HepG2 (cell line): ENCODE measurements at places on chromosomes 12 and 14.

- no peak overlapping the region for H3K4me3 ChIP-seq
- no peak for DNase-seq
- no peak overlapping the region for H3K27ac ChIP-seq
- H3K36me3 ChIP-seq = no peaks in the 10 kb centered on the region
- H3K27me3 ChIP-seq = no peaks in the 10 kb centered on the region
- peaks cover 19% of the 10 kb centered on the region for H3K4me1 ChIP-seq
Measured at GRCh38 chr12:104218935-104219334, 3.4 kb downstream of the TXNRD1 start.

GRCh38 chr14:20564501-20564997 is 3.7 kb upstream of the RNASE9 start:
- H3K27ac ChIP-seq = no peak overlapping the region
- H3K4me3 ChIP-seq = no peak overlapping the region
- no peaks in the 10 kb centered on the region for H3K27me3 ChIP-seq
- no peaks in the 10 kb centered on the region for H3K36me3 ChIP-seq
- H3K4me1 ChIP-seq = no peaks in the 10 kb centered on the region

- peaks cover 6% of the 10 kb centered on the region for H3K36me3 ChIP-seq
- H3K27me3 ChIP-seq = no peaks in the 10 kb centered on the region
- no peak overlapping the region for H3K4me3 ChIP-seq
- no peak overlapping the region for H3K27ac ChIP-seq
- H3K4me1 ChIP-seq = peaks cover 8% of the 10 kb centered on the region
Measured at GRCh38 chr14:103495854-103496253, 26.8 kb downstream of the CKB start.

DNA sequence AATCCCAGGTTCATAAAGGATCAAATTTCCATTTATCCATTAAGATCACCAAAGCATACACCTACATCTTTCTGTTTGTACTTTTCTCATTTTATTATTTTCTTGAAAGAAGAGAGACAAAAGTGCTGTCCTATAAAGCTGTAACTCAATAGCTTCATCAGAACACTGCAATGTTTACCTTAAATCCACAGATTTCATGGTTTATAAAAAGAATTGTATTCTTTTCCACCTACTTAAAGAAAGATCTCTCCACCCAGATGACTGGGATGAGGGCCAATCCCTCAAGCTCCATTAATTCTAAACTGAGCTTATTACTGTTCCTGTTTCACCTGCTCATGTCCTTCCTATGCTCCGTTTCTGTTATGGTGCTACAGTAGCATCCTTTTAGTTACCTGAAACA is 470.6 kb downstream of the BCAT1 start:
- DNase-seq = no peak
- no peak overlapping the region for H3K4me3 ChIP-seq
- no peaks in the 10 kb centered on the region for H3K36me3 ChIP-seq
- no peak overlapping the region for H3K27ac ChIP-seq

- no peaks in the 10 kb centered on the region for H3K36me3 ChIP-seq
- H3K4me3 ChIP-seq = no peak overlapping the region
- DNase-seq = no peak
- peaks cover 31% of the 10 kb centered on the region for H3K4me1 ChIP-seq
Measured at GRCh38 chr12:32051511-32052211, 55.0 kb upstream of the BICD1 start.

GRCh38 chr14:53884601-53885000 is 72.0 kb downstream of the BMP4 start:
- H3K4me3 ChIP-seq = no peak overlapping the region
- no peaks in the 10 kb centered on the region for H3K36me3 ChIP-seq
- DNase-seq = no peak
- H3K27ac ChIP-seq = no peak overlapping the region
- H3K4me1 ChIP-seq = peaks cover 95% of the 10 kb centered on the region

DNA sequence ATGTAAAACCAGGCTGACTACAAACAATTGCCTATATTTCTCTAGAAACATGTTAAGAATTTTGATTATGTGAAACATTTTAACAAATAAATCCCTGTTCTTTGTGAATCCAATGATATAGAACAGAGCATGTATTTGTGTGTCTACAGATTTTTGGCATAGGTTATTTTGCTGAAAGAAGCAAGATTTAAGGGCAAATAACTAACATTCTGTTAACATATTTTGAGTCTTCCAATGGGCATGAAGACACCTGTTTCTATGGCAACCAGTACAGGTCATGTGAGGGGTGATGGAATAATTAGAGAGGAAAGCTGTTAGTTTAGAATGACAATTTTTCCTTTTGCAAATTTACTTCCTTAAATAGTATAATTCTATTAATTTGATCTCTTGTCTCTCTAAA is 8.8 kb downstream of the ART4 start:
- no peak for DNase-seq
- H3K27me3 ChIP-seq = no peaks in the 10 kb centered on the region
- no peak overlapping the region for H3K27ac ChIP-seq
- H3K4me3 ChIP-seq = no peak overlapping the region

GRCh38 chr12:46174061-46174662 is 94.7 kb downstream of the SLC38A1 start:
- DNase-seq = no peak
- H3K27ac ChIP-seq = no peak overlapping the region
- H3K4me1 ChIP-seq = no peaks in the 10 kb centered on the region
- no peak overlapping the region for H3K4me3 ChIP-seq
- no peaks in the 10 kb centered on the region for H3K27me3 ChIP-seq

DNA sequence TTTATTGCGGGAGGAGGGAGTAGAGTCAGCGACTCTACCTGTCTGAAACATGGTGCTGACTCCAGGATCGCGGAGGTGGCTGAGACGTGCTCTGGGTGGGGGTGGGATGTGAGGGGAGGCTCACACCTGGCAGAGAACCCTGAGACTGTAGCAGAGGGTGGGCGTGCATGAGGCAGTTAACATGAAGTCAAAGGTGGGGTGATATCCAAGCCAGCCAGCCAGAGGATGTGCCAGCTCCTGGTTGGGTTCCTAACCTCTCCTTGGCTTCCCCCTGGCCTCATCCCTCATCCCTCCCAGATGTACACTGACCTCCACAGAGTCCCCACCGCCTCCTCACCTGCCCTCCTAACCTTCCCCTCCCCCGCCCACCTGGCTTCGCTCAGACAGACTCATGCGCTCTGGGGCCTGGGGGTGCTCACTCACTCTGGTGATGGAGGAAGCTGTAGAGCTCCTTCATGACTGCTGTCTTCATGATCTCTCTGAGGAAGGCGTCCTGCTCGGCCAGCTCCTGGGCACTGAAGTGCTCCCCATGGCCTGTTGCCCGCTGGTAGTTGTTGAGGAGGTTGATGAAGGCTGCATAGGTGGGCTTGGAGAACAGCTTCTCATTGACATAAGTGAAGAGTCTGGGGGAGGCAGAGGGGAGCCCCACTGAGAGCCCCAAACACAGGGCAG is 9.3 kb downstream of the ENDOU start:
- no peaks in the 10 kb centered on the region for H3K36me3 ChIP-seq
- no peak overlapping the region for H3K4me3 ChIP-seq
- DNase-seq = no peak
- H3K4me1 ChIP-seq = peaks cover 12% of the 10 kb centered on the region
- H3K27ac ChIP-seq = no peak overlapping the region
- no peaks in the 10 kb centered on the region; the same call in 2 of the 3 replicates for H3K27me3 ChIP-seq

- no peak for DNase-seq
- H3K27me3 ChIP-seq = no peaks in the 10 kb centered on the region
- no peaks in the 10 kb centered on the region; the same call in 2 of the 3 replicates for H3K36me3 ChIP-seq
- H3K4me3 ChIP-seq = no peak overlapping the region
- peaks cover 37% of the 10 kb centered on the region for H3K4me1 ChIP-seq
Measured at GRCh38 chr14:37585101-37585511, 9.9 kb downstream of the FOXA1 start.

GRCh38 chr12:75842090-75842489 is 189.5 kb downstream of the PHLDA1 start:
- no peak overlapping the region for H3K4me3 ChIP-seq
- DNase-seq = no peak
- H3K27me3 ChIP-seq = no peaks in the 10 kb centered on the region

DNA sequence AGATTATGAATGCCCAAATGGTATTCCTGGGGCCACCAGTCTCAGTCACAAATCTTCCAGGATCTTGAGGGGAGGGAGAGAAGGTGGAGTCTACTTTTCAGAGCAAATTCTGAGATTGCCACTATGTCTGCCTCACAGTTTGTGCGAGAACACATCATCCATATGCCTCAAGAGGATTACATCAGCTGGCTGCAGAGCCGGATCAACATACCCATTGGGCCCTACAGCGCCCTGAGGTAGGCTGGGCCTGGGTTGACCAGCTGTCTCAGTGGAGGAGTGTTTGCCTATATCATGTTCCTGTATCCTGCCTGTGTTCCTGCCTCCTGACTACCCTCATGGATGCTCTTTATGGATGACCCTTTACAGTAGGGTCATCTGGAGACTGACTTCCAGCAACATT is 53.1 kb upstream of the TMEM233 start:
- H3K27me3 ChIP-seq = no peaks in the 10 kb centered on the region
- no peaks in the 10 kb centered on the region for H3K4me1 ChIP-seq
- DNase-seq = no peak
- no peak overlapping the region for H3K4me3 ChIP-seq

GRCh38 chr12:127680516-127680915 is 586.5 kb upstream of the TMEM132C start:
- H3K4me1 ChIP-seq = no peaks in the 10 kb centered on the region
- H3K36me3 ChIP-seq = no peaks in the 10 kb centered on the region
- H3K27me3 ChIP-seq = no peaks in the 10 kb centered on the region
- H3K27ac ChIP-seq = no peak overlapping the region
- no peak overlapping the region for H3K4me3 ChIP-seq
- no peak for DNase-seq

GRCh38 chr12:44847403-44847802 is 28.7 kb downstream of the NELL2 start:
- H3K36me3 ChIP-seq = no peaks in the 10 kb centered on the region
- H3K27ac ChIP-seq = no peak overlapping the region
- no peak overlapping the region for H3K4me3 ChIP-seq
- DNase-seq = no peak
- H3K27me3 ChIP-seq = no peaks in the 10 kb centered on the region

DNA sequence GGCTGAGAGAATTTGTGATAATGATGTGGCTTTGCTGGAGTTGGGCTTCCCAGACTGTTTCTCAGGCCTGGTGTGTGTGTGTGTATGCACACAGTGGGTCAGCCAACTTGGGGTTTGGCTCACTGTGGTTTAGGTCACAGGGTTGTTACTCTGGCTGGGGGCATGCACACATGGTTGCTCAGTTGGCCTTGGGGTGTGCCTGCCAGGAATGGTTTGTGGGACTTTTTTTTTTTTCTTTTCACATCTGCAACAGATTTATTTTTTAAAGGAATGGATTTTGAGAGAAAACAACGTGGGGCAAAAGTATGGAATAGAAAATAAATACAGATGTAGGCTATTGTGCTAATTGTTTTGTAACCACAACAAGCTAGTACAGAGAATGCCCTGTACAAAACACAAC is 25.0 kb upstream of the GTF2A1 start:
- no peak overlapping the region for H3K27ac ChIP-seq
- no peak overlapping the region for H3K4me3 ChIP-seq
- no peaks in the 10 kb centered on the region for H3K4me1 ChIP-seq
- no peaks in the 10 kb centered on the region for H3K27me3 ChIP-seq
- no peak for DNase-seq

GRCh38 chr14:39731912-39732311 is 299.7 kb upstream of the FBXO33 start:
- no peak overlapping the region for H3K4me3 ChIP-seq
- H3K4me1 ChIP-seq = no peaks in the 10 kb centered on the region
- no peaks in the 10 kb centered on the region for H3K27me3 ChIP-seq
- no peak overlapping the region for H3K27ac ChIP-seq

- H3K27me3 ChIP-seq = no peaks in the 10 kb centered on the region
- H3K27ac ChIP-seq = no peak overlapping the region
- no peak for DNase-seq
- peaks cover 9% of the 10 kb centered on the region; the same call in 1 of the 2 replicates for H3K4me1 ChIP-seq
Measured at GRCh38 chr12:14400599-14400998, 35.1 kb downstream of the ATF7IP start.

DNA sequence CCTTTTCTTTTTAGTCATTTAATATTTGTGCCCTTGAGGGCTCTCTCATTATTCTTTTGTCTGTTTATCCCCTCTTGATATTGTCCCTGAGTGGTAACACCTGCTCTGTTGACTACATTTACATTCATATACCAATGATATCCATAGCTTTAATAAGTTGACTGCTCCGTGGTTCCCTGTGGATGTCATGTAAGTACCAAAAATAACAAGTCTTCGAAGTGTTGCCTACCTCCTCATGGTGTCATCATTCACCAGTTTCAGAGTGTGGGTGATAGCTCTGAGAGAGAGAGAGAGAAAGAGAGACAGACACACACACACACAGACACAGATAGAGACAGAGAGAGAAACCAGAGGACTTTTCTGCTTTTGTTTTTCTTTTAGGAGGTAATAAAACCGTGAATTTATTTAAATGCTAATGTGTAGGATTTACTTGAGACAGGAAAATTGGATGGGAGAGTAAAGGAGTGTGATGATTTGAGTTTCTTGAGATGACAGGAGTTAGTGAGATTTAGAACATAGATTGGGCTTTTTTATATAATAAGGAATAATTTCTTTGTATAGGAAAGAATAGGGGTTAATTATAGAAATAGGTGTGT is 52.2 kb downstream of the PAPOLA start:
- H3K27ac ChIP-seq = no peak overlapping the region
- DNase-seq = no peak
- H3K36me3 ChIP-seq = peaks cover 62% of the 10 kb centered on the region
- H3K4me1 ChIP-seq = no peaks in the 10 kb centered on the region

GRCh38 chr12:47770086-47770726 is 2.8 kb upstream of the SLC48A1 start:
- H3K36me3 ChIP-seq = no peaks in the 10 kb centered on the region
- H3K27ac ChIP-seq = no peak overlapping the region
- H3K4me3 ChIP-seq = no peak overlapping the region

GRCh38 chr12:65963862-65964240 is 139.6 kb downstream of the HMGA2 start:
- H3K4me1 ChIP-seq = peaks cover 41% of the 10 kb centered on the region
- DNase-seq = no peak
- no peak overlapping the region for H3K4me3 ChIP-seq
- H3K27ac ChIP-seq = no peak overlapping the region

- no peak overlapping the region for H3K4me3 ChIP-seq
- no peaks in the 10 kb centered on the region for H3K36me3 ChIP-seq
Measured at GRCh38 chr14:62939970-62940369, 105.3 kb downstream of the KCNH5 start.

DNA sequence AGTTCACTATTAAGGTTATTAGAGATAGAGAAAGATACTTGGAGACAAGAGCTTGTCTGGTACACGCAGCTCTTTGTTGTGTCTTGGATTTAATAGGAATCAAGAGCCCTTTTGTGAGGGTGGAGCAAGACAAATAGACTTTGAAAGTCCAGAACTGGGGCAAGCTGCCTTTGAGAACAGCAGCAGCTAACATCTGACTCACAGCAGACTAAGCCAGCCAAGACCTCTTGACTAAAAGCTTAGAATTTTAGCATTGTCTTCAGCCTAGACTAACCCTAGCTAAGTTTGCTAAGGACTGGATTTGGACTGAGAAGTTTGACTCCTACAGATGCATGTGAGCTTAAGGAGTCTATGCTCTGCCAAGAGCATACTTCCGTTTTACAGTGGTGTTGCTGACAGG is 201.9 kb upstream of the RBM19 start:
- H3K27me3 ChIP-seq = no peaks in the 10 kb centered on the region
- H3K4me3 ChIP-seq = no peak overlapping the region
- H3K4me1 ChIP-seq = no peaks in the 10 kb centered on the region
- no peak overlapping the region for H3K27ac ChIP-seq
